D721Med (cell line): ENCODE measurements at places on chromosomes 7 and 10.

DNA sequence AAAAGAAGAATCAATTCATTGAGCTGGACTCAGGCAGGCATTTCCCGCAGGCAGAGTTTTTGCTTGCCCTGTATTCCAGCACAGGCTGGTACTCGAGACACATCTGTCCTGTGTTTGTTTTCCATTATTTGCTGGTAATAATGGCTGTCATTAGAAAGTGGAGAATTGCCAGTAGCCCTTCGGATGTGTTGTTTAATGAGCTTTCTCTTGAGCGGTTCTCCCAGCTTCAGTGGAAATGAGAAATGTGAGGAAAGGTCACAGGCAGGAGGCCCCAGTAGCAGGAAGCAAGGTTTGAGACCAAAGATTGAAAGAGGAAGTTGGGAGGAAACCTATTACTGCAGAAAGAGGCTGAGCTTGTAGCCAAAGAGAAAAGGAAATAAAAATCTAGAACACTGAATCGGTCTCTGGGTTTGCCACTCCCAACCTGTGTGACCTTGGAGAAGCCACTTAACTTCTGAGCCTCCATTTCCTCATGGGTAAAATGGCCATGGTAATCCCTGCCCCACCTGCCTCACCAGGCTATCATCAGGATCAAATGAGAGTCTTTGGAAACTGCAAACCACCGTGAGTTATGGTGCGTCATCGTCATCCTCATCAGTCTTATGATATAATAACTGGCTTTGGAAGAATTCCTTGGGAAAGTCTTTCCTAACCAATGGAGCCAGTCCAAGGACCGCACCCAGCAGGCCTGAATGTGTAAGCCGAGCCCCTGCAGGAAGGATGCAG lies 67.7 kb downstream of the TACR2 start:
- no peak for DNase-seq

DNA sequence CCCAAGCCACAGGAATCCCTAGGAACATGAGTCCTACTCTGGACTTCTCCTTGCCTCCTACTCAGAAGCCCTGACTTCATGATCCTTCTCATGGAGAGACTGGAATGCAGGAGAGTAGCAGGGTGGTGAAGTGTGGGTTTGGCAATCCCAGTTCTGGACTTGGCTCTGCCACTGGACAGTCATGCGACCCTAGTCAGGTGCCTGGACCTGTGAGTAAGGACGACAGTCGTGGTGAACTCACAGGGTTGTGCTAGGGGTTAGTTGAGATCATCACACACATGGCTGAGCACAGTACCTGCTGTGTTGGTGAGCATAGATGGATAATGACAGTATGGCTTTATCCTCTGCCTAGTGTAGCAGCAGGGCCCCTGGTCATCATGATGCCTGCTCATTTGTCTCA lies 117.9 kb downstream of the LRRC18 start:
- DNase-seq: no peak

- DNase-seq: no peak
These were observed 320.3 kb downstream of the SFMBT2 start for GRCh38 chr10:7090529-7090928.

DNA sequence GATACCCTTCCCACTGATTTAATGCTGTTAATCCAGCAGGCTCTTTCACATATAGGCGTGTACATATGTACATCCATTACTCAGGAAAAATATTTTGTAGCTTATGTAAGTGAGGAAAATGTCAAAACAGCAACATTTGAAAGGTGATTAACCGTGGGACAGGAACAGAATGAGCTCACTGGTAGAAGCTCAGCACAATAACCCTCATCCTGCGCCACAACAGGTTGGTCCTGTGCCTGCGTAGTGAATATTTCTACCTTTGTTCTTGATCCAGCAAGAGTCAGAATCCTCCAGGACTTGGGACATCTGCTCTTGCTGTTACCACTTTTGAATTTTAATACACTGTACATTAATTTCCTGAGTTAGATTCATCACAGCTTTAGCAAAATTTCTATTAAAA lies 359.4 kb downstream of the THSD7A start:
- DNase-seq: no peak

GRCh38 chr7:5497295-5498103 lies 73.9 kb upstream of the TNRC18 start:
- no peak for DNase-seq

DNA sequence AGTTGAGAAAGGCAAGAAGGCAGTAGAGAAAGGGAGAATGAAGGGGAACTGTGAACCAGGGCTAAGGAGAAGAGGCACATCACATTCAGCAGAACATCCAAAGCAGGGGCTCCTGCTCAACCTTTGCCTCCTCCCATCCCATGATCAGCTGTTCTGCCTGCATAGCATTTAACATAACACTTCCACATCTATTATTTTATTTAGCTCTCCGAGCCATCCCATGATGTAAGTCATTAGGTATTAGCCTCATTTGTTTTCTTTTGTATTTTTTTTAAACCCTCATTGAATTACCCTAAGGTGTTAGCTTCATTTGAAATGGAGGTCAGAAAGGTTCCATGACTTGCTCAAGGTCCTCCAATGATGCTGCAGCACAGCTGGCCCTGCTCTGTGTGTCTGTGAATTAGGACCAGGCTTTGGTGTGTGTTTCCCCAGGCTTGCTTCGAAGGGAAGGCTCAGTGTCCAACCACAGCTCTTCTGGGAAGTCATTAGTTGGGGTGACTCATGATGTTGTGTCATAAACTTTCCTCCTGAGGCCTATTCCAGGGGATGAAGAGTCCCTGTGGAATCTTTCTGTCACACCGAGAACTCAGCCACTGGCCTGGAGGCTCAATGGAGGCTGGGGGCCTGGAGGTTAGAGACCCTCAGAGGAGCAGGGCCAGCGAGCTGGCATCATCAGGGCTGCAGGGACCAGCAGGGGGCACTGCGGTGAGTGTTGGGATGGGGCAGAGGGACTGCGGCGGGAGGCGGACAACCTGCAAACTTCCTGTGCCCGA lies 16.5 kb downstream of the NPFFR1 start:
- no peak for DNase-seq

GRCh38 chr7:29170781-29171180 lies 23.8 kb upstream of the CHN2 start:
- DNase-seq: no peak

DNA sequence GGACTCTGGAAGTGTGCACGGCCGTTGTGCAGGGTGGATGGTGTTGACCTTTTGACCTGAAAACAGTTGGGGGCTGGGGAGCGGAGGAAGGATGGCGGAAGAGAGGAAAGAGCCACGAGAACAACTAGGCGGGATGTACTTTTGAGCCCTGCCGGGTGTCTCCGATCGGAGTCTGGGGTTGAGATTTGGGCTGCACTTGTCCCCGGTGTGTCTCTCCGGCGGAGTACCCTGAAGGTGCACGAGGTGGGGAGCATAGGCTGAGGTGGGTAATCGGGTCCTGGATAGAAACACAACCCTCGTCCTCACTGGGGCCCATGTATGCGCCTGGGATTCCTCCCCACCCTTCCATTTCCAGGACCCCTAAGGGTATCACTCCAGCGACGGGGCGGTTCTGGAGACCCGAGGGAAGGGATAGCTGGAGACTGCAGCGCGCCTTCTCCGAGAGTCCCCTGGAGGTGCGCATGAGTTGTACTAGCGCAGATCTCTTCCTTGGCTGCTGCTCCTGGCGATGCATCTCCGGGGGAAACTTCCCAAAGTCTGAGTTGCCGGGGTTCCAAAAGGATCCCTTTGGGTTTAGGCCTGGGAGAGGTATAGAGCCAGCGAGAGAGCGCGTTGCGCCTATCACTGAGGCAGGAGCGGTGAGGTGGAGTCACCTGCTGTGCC lies 4.6 kb upstream of the HMX2 start:
- no peak for DNase-seq

GRCh38 chr7:119472408-119473038 lies 800.5 kb upstream of the KCND2 start:
- no peak for DNase-seq

DNA sequence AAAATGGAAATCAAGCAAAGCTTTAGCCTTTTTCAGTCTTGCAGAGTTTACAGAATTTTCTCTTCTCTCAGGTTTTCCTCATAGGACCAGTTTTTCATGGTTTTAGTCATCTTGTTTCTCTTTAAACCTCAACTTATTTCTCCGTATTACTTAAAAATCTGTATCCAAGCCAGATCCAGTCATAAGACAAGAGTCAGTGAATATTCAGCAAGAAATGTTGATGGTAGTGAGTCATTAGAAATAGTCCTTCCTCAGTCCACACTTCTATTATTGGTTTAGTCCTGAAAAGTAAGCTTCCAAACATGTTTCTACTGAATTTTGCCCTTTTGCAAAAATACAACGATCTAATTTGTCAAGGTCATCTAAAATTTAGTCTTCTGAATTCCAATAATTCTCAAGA lies 107.0 kb downstream of the VIM start:
- DNase-seq: no peak

DNA sequence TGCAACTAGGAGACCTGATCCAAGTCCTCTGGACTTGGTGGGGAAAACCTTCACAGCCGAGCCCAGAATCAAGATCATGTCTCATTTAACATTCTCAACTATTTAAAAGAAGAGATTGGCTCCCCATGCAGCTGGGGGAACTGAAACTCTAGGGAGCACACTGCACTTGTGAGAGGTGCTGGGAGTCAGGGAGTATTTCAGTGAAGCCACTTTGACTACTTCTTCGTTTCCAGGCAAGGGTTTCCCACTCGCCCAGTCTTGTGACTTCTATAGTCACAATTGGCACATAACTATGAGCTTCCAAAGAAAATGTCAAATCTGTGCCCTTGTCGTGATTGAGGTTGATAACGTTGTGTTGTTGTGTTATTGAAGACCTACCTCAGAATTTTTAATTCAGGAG lies 62.9 kb downstream of the AKR1B1 start:
- no peak for DNase-seq

DNA sequence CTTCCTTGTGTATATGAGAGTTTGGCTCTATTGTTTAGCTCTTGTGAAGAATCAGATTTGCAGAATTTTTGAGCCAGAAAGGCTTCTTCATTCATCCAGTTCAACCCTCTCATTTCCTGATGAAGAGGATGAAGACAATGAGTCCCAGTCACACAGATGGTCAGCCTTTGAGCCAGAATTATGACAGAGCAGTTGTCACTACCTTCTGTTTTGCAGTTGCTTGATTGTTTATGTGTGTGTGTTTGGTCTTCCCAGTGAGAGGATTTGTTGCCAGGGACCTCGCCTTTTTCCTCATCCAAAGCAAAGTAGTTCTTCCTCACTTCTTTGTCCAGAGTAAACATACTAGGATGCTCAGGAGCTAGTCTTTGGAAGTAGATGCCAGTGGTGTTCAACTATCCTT lies 15.6 kb downstream of the MDFIC start:
- DNase-seq: no peak

GRCh38 chr7:42351316-42351935 lies 114.4 kb upstream of the GLI3 start:
- DNase-seq: no peak

DNA sequence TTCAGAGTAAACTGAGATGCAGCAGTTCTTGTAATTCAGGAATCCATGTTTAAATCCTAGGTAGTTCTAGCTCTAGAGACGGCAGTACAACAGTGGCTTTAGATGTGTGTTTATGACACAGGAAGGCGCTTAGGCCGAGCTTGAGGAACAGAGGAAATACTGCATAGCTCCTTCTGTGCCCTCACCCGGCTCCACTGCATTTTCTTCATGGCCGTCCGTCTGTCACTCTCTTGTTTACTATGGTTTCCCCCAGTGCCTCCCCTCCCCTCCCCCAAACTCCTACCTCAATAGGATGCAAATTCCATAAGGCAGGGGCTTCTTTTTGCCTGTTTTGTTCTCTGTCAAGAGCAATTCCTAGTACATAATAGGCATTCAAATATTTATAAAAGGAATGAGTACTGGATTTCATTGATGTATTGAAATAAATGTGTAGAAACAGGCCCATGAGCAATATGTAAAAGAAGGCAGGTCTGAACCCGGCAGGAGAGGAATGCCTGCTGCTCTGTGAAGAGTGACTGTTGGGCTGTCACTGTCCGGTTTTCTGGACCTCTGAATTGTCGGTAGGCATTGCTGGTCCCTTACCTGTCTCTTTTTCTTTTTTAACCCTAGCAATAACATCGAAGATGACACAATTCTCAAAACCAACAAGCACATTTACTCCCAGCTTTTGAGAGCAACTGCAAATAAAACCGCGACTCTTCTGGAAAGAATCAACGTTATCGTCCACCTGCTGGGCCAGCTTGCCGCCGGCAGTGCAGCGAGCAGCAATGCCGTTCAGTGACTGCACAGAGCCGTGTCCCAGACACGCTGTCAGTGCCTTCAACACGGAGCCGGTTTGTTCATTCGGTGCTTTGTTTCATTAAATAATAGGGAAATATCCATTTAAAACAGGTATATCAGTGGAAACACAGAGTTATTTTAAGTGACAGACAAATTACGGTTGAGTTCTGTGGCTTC lies 12.7 kb downstream of the MMP21 start:
- DNase-seq: no peak

DNA sequence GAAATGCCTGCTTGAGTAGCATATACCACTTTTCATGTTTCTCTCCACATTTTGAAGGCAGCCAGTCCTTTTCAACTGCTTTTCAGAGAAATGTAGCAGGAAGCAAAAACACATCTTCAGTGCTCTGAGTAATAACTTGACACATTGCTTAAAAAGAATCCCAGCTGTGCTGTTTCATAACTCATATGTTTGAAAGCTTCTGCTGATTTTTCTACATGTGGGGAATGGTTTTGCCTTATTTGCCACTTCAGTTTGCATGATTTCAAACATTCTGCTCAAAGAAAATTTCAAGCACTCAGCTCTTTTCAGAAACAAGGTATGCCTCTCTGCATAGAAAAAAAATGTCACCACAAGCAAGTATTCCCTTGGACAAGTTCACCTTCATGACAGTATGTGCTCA lies 732.8 kb downstream of the POM121L12 start:
- no peak for DNase-seq

DNA sequence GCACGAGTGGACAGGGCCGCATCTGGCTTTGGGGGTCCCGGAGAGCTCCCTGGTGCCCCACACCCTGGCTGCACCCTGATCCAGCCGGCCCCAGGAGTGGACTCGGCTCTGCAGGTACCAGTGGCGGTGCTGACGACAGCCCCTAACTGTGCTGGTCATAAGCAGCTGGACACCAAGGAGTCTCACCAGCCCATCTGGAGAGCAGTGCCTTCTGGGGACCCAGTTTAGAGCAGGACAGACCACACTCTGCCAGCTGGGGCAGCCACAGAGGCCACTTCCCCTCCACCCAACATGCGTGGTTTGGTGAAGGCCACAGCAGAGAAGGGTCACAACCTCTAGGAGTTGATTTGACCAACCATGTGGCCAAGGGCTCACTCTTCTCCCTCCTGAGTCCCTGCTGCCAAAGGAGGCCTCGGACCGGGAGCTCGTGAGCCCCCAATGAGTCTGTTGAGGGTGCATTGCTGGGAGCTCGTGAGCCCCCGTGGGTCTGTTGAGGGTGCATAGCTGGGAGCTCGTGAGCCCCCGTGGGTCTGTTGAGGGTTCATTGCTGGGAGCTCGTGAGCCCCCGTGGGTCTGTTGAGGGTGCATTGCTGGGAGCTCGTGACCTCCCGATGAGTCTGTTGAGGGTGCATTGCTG lies 16.0 kb upstream of the INPP5A start:
- no peak for DNase-seq

- DNase-seq: no peak
These were observed 7.3 kb downstream of the NPY start for GRCh38 chr7:24291271-24291670.

DNA sequence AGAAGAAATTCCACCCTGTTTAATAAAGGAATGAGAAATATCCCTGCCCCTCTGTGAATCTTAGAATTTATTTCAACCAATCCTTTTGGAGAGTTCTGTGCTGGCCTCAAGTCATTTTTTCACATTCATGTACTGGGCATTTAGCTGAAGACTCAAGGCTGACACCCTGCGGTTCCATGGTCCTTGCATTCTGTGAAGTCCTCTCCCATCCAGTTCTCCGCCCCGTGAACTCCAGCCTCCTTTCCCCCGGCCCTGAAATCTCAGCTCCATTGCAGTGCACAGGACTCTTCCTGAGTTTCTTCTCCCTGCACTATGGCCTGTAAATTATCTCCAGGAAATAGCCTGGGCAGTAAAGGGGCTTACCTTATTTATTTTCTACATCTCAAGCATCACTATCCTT lies 183.0 kb upstream of the KCND2 start:
- no peak for DNase-seq
